DMS 273 treated with DMSO at 0.1 percent for 48 hours (cell line): ENCODE measurements at places on chromosomes 2 and 18.

DNA sequence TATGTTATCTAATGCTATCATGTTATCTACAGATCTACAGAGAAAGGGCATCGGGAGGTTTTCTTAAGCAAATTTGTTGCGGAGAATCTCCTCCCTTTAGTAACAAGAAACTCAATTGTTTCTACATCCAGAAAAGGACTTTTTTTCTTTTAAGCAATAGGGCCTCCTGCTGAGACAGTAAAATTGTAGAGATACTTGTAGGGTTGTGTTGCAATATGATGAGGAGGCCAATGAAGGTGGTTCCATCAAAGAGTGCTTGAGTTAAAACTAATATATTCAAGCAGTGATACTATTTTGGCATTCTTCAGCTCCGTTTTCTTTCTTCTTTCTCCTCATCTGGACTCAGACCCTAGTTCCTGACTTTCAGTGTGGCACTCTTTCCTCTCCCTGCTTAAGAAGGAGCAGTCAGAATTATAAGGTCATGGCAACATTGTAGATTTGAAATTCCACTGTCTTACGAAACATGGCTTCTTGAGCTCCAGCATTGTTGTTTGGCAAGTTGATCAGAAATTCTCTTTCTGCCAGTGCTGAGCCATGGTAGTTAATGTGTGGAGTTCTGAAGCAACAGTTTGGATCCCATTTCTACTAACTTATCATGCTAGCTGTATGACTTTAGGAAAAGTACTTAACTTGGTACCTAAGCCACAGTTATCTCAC, 202.0 kb upstream of the SLC14A2 start:
- DNase-seq: no peak

DNA sequence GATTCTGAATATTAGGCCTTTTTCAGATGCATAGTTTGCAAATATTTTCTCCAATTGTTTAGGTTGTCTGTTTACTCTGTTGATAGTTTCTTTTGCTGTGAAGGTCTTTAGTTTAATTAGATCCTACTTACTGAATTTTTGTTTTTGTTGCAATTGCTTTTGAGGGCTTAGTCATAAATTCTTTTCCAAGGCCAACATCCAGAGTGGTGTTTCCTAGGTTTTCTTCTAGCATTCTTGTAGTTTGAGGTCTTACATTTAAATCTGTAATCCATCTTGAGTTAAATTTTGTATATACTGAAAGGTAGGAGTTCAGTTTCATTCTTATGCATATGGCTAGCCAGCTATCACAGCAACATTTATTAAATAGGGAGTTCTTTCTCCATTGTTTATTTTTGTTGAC, 404.8 kb downstream of the LNPK start:
- DNase-seq: no peak

GRCh38 chr2:26924731-26925099, 45.7 kb upstream of the MAPRE3 start:
- no peak for DNase-seq

DNA sequence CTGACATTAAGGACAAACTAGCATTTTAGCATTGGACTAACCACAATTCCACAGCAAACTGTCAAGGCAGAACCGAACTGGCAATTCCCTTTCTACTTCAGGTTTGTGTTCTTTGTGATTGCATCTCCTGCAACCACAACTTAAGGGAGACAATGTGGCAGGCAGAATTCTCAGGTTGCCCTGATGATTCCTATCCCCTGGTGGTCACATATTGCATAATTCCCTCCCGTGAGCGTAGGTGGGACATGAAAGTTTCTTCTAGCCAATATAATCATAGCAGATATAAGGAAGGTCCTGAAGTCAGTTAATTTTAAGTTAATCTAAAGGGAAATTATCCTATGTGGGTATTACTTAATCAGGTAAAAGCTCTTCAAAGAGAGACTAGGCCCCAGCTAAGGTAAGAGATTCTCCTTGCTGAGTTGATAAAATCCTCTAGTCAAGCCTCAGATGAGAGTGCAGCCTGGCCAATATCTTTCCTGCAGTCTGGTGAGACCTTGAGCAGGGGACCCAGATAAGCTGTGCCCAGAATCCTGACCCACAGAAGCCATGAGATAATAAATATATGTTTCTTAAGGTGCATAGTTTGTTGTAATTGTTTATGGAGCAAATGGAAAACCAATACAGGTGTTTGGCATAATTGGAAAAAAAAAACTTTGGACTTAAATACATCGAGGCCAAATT, 45.9 kb upstream of the TNP1 start:
- no peak for DNase-seq

DNA sequence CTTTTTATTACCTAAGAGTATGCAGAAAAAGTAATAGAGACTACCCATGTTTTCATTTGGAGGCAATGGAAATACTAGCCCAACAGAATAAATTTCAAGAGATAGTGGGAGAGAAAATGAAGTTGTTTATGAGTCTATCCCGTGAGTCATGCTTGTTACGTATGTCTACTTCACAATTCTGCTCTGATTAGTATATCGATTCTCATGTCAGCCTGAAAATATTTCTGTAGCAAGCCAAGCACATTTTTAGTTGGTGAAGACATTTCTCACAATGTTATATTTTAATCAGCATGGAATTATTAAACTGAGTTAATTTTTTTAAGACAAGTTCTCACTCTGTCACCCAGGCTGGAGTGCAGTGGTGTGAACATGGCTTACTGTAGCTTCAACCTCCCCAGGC, 346.1 kb downstream of the RPRM start:
- no peak for DNase-seq

DNA sequence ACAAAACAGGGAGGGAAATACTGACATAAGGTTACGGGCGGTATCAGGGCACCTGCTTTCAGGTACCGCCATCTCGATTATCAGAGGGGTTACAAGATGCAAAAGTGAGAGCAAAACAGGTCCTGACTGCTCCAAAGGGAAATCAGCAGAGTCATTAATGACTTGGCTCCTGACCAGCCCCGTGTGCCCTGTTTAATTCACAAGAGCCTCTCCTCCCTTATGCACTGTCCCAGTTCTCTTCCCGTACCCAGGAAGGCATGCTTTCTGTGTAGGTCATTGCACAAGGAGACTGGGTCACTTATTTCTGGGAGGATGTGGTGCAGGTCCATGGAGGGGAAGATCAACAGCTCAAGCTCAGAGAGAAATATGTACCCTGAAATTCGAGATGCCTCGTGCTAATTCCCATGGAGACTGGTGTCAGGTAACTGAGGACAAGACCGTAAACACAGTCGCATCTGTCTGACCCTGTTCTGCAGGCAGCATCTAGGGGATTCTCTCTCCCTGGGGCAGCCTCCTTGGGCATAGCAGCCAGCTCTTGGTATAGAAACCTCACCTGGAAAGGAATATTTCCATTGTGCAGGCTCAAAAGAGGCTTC, 79.9 kb downstream of the HNRNPLL start:
- DNase-seq: no peak

GRCh38 chr2:102366406-102367112, 11.0 kb downstream of the IL18R1 start:
- no peak for DNase-seq

GRCh38 chr2:95346231-95346737, 49.1 kb downstream of the KCNIP3 start:
- no peak for DNase-seq

DNA sequence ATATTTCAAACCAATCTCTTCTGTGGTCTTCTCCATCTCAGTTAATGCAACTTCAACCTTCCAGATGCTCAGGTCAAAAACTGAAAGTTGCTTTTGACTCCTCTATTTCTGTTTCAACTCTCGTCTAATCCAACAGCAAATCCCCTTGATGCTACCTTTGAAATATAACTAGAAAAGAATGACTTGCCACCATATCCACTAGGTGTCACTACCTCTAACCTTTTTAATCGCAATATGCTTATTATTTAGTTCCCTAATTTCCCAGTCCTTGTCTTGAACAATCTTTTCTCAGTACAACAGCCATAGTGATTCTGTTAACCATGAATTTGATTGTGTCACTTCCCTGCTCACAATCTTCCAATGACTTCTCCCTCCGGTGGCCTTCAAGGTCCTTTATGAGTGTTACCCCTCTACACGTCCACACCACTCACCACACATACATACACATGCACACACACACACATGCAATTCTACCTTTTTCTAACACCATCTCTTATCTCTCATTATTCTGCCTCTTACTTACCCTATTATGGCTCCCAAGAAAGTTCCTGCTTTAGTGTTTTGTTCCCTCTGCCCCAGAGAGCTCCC, 245.5 kb upstream of the KCNJ3 start:
- DNase-seq: no peak
